ENCODE measurements at places on chromosomes 11 and 22. TPM values are rescaled to one million over a fixed set of nuclear protein-coding genes. Genes with fewer than 3 reads are reported as not detected.

DNA sequence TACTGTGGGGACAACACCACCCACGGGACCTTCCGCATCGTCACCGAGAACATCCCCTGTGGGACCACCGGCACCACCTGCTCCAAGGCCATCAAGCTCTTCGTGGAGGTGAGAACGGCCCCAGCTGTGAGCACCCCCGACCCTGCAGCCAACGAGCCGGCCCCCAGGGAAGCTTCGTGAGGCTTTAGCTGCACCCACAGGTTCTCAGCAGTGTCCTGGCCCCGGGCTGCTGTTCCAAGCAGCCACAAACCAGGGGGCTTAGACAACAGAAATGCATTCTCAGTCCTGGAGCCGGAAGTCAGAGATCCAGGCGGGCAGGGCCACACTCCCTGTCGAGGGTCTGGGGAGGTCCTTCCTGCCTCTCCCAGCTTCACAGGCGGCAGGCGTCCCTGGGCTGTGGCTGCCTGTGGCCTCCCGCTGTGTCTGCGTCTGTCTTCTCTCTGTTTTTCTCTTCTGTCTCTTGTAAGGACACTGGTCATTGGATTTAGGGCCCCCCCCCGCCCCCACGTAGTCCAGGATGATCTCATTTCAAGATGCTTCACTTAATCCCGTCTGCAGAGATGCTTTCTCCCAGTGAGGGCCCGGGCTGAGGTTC, 12.5 kb downstream of the MUC5B start:
- peak; percentile 24 for DNase-seq

DYNC2H1 gene
- 13.2 TPM for total RNA-seq

GRCh38 chr11:61797263-61797944, 4.7 kb downstream of the FEN1 start:
- peak; percentile 69 for DNase-seq

MS4A6E gene
- total RNA-seq, result not detected

- no peak for DNase-seq
Observed at GRCh38 chr11:83982825-83983224, 696.7 kb upstream of the CCDC90B start.

USP35 gene
- 7.7 TPM for total RNA-seq

NOL12 gene
- total RNA-seq, result 30.4 TPM

GRCh38 chr11:12237381-12237784, 127.0 kb downstream of the MICAL2 start:
- no peak for DNase-seq
